ENCODE measurements at places on chromosomes 2 and 18.

DNA sequence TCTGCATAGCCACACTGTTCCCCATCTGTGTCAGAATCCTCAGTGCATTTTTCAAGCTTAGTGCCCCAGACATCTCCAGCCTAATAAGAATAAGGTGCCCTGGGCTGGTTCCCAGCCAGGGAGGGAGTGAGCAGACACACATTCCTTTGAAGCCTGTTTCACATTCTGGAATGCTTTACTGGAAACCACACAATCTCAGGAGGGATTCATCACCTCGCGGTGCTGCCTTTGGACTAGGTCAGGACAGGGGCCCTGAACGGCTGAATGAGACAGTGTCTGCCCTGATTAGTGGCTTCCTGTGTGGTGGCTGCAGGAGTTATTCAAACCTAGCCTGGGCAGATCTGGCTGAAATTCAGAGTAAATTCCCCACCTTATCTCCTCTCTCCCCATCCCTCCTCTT, 108.0 kb upstream of the LDAH start:
- no peak for DNase-seq

DNA sequence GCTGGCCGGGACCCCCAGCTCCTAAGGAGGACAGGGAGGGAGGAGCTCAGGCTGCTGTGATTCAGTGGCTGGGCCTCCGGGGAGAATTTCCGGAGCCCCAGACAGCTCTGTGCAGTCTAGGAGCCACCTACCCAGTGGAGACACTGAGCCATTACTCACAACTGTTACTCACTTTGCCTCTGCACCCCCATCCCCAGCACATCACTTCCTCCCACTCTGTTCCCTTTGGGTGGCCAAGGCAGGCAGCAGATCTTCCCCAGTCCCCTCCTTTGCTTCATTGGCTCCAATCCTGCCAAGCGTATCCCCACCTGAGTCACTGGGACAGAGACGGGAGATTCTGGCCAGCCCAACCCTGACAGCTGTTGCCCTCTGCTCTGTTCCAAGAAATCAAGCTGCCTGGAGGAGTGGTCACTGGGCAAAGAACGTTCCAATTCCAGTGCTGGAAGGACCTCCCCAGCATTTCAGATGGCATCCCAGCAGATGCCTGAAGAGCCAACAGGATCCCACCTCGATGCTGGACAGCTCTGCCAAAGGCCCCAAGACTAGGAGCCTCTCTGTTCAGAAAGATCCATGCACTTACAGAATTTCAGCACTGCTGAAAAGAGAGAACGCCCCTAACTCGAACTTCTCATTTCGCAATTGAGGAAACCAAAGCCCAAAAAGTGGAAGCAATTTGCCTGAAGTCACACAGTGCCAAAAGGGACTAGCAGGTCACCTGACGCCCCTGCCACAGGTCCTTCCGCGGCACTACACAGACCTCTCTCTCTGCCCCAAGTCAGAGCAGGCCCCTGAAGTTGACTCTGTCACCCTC, 68.3 kb downstream of the TNS1 start:
- DNase-seq: no peak

- no peak for DNase-seq
Measured at GRCh38 chr2:98296440-98296839, 49.8 kb upstream of the CNGA3 start.

- no peak for DNase-seq
Measured at GRCh38 chr2:199979398-199979797, 24.0 kb downstream of the MAIP1 start.

- DNase-seq: no peak
Measured at GRCh38 chr18:29123706-29124530, 947.0 kb upstream of the CDH2 start.

DNA sequence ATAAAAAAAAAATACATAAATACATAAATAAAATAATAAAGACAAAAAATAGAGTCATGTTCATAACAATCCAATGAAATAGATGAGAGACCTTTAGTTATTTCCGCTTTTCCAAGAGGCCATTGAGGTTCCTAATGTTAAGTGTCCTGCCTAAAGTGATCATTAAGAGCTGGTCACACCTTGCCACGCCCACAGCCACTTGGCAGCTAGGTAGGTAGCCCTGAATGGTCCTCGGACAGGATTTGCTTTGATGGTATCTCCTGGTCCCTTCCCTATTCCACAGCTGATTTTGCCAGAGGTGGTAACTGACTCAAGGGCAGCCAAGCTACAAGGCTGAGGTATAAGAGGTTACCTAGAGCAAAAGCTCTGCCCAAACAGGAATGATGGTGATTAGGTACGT, 24.5 kb upstream of the TANC1 start:
- DNase-seq: no peak
